ENCODE measurements at places on chromosomes 7 and 10.

GRCh38 chr10:33441561-33441960 lies 107.1 kb upstream of the NRP1 start:
- DNase-seq = no peak

DNA sequence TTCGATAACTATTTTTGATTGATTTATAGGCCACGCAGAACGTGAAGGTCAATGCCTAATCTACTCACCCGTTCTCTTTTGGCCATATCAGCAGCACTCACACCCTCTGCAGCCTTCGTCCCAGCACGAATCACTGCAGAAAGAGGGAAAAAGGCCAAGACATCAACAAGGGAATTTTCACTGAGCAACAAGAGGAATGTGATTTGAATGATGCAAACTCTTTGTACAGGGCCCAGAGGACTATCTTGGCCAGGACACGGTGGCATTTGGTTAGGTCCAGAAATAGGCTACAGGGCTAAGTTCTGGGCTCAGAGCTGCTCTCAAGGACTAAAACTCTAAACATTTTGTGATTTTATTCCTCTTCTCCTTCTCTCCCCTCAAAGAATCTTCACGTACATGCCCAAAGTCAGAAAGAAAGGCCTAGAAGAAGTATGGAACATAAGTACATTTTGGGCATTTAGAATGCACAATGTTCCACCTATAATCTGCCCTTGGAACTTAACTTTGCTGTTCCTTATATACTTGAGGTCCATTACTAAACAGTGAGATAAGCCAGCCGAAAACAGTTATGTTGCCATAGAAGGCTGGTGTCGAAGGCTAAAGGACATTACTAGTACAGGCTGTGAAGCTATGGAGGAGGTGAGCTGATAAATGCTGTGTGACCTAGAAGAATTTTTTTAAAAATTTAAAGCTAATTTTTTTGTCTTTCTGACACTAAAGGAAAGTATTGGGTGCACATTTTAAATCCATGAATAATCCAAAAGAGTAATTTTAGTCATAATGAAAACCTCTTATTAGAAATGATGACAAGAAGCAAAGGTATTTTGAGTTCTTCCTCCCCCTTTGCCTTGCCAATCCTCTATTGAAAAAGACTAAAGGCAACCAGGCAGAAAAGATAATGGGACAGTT lies 20.0 kb downstream of the RBM28 start:
- DNase-seq = no peak

- no peak for DNase-seq
These were observed 22.2 kb downstream of the ARHGAP21 start for GRCh38 chr10:24701447-24701846.

GRCh38 chr10:27912231-27912630 lies 86.6 kb downstream of the ODAD2 start:
- no peak for DNase-seq

DNA sequence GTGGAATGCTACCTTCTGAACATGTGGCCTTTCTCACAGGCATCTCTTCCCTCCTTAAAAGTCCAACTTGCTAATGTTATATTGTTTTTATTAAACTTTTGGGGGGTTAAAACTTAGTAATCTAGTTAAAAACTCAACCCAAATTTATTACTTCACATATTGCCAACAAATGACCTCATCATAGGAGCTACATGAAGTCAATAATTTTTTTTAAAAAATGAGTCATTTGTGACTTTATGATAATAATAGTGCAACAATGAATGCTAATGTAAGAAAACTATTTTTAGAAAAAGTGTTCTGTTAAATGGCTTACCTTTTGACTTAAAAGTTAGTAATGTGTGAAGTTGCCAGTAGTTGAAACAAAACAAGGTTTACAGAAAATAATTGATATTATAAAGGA lies 325.9 kb upstream of the FZD1 start:
- DNase-seq = no peak

DNA sequence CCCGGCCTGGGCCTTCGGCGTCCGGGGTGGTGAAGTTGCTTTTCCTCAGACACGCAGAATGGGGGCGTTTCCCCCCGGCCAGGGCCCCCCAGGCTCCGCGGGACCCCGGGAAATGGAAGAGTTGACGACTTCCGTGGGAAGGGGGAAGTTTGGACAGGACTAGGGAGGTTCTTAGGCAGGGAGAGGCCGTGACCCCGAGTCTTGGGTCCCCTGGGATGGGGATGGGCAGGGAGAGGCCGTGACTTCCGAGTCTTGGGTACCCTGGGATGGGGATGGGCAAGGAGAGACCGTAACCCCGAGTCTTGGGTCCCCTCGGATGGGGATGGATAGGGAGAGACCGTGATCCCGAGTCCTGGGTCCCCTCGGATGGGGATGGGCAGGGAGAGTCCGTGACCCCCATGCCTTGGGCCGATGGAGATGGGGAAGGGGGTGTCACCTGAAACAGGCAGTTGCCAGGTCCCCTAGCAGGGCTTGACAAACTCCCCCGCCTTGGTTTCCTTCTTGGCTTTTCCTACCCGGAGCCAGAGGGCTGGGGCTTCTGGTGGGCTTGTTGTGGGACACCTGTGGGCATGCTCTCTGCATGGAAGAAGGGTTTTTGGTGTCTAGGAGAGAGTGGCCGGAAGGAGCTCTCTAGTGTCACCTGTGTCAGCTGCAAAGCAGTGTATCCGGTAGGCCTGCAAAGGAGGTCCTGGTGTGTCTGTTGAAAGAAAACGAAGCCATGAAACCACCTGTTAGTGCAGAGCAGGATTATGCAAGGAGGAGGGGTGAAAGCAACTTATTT lies 1.1 kb downstream of the TRRAP start:
- peak; percentile 33 for DNase-seq

GRCh38 chr7:129247087-129247486 lies 22.3 kb downstream of the AHCYL2 start:
- no peak for DNase-seq

GRCh38 chr10:4086131-4086898 lies 301.3 kb upstream of the KLF6 start:
- no peak for DNase-seq

DNA sequence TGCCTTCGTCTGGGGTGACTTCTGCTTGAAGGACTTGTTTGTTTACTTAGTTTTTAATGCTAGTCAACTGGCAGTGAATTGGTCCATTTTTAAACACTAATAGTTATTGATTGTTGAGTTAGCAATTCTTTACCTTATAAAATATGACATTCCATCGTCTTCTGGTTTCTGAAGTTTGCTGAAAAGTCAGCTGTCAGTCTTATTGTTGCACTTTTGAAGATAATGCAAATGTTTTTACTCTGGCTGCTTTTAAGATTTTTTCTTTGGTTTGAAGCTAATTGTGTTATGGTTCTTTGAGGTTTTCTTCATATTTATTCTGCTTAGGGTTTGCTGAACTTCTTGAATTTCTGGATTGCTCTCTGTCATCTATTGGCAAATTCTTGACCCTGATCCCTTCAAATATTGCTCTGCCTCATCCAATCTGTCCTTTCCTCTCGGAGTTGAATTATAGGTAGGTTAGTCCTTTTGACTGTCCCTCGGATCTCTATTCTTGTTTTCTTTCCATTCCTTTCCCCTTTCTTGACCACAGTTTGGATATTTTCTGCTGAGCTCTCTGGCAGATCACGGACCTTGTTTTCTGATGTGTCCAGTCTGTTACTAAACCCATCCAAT lies 24.2 kb downstream of the MGMT start:
- no peak for DNase-seq

- no peak for DNase-seq
These were observed 6.0 kb downstream of the MUC12 start for GRCh38 chr7:100975371-100975821.

GRCh38 chr7:156895024-156895780 lies 2.2 kb upstream of the LMBR1 start:
- no peak for DNase-seq

DNA sequence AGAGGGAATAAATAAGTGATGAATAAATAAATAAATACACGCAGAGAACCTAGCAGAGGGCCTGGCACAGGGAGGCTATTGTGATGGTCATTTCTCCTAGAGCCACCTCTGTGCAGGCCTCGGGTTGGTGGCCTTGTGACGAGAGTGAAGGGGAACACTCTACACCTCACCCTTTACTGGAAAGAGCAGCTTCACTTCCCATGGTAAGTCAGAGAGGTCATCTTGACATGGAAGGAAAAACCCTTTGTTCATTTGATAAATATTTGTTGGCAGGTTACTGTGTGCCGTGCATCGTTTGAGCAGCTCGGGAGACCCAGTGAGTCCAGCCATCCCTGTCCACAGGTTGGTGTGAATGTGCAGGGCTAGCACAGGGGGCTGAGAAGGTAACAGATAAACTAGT lies 70.2 kb upstream of the PODXL start:
- no peak for DNase-seq

DNA sequence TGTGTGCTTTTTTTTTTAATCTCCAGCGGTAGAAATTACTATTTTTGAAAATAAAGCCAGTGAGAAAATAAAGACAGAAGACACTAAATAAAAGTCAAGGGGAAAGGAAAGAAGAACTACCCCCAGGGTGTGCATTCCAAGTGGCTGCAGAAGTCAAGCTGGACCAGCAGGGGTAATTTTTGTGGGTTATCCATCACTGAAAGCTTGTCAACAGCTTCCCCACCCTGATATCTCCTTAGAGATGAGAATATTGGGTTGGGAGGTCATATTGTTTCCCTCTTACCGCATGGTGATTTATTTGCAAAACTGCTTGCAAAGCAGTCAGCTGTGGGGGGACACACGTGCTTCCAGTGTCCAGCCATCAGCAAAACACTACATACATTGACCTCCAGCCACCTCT lies 46.4 kb downstream of the FAM107B start:
- DNase-seq = no peak

DNA sequence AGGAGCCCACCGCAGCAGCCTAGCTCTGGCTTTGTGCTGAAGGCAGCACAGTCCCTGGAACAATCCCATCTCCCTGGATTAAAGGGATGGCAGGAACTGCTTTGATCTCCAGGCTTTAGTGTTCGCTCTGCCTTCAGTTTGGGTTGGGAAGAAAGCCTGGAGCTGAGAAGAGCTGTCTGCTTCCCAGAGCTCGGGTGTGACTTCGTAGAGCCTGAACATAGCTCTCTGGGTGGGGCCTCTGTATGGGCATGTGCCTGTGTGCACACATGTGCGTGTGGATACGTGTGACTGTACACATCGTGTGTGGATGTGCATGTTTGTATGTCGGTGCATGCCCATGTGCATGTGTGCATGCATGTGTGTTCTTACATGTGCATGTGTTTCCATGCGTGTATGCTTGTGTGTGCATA lies 8.7 kb downstream of the ADCY1 start:
- DNase-seq = no peak

- no peak for DNase-seq
These were observed 4.3 kb downstream of the DDC start for GRCh38 chr7:50560865-50561351.

- DNase-seq = no peak
These were observed 92.7 kb upstream of the GPR26 start for GRCh38 chr10:123573236-123574108.

- no peak for DNase-seq
These were observed 186.5 kb upstream of the TMEM72 start for GRCh38 chr10:44724415-44725174.

GRCh38 chr7:24718431-24718831 lies 38.8 kb downstream of the GSDME start:
- DNase-seq = no peak

- no peak for DNase-seq
These were observed 207.7 kb downstream of the MALRD1 start for GRCh38 chr10:19256331-19256730.

DNA sequence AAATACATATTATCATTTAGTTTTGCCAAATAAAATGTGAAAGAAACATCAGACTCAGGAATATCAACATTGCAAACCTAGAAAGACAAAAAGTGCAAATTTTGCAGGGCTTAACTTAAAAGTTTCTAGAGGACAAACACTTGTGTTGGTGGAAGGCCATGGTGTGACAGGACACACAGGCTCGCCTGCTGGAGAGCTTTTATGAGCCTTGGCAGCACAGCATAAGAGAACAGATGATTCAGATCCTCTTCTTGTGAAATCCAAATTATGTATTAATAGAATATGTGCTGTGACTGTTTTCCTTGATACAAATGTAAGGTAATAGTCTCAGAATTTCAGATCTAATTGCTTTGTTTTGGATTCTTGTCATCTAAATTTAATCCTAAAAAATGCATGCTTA lies 72.9 kb upstream of the ABCB5 start:
- no peak for DNase-seq

- no peak for DNase-seq
These were observed 296.8 kb downstream of the EXOC4 start for GRCh38 chr7:133549633-133550032.

All from T-helper 17 cell (primary cell).